Effector CD4-positive, alpha-beta T cell (primary cell): ENCODE measurements at places on chromosomes 1 and 21.

- DNase-seq, result no peak
These were observed 91.9 kb downstream of the COLGALT2 start for GRCh38 chr1:183945428-183946319.

DNA sequence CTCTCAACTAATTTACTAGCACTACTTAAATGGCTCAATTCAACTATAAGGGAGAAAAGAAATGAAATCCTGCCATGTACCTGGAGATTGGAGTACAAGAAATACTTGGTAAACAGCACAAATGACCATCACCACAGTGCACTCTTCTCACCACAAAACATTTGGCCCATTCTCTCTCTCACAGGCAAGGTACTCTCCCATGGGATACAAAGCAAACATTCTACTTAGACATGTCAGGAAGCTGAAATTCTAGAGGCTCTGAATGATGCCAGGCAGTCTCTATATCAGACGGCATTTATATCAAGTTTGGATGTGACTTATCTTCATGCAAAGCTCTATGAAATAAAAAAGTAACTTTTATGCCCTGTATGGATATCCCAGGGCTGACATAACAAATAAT, 72.5 kb downstream of the DPT start:
- no peak for DNase-seq

GRCh38 chr1:63320022-63320721, 2.2 kb upstream of the FOXD3 start:
- DNase-seq, result no peak

DNA sequence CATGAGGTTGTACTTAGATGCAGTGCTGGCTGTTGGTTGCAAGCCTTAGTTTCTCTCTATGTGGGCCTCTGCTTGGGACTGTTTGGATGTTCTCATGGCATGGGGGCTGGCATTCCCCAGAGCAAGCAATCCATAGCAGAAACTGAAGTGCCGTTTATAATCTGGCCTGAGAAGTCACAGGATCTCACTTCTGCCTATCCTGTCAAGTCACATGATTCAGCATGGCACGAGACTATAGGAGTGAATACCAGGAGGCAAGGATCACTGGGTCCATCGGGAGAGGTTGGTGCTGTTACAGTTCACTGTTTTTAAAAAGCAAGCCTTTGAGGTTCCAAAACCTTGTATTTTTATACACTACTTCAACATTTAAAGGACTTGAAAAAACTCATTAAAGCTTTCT, 16.7 kb downstream of the COLGALT2 start:
- no peak for DNase-seq

- DNase-seq, result no peak
These were observed 17.7 kb downstream of the METTL13 start for GRCh38 chr1:171799166-171799565.

- DNase-seq, result no peak
These were observed 16.7 kb downstream of the C1orf174 start for GRCh38 chr1:3883194-3883925.

DNA sequence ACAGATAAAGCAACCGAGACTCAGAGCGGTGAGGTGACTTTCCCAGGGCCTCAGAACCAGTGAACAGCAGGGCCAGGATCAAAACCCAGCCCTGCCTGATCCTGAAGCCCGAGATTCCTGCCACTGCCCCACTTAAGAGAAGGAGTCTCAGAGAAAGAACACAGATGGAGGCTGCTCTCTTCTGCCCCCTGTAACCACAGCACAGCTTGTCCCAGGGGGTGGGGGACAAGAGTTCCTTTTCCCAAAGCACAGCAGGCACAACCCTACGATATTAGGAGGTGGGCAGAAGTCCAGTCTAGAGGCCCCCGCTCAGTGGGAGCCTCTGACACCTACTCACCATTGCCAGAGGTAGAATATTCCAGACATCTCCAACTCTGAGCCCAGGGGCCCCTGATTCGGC, 24.0 kb upstream of the VWA5B1 start:
- no peak for DNase-seq

- DNase-seq, result peak; percentile 44
These were observed 34.8 kb downstream of the ACOT7 start for GRCh38 chr1:6358757-6359201.

GRCh38 chr1:35590476-35591040, 17.4 kb downstream of the TFAP2E start:
- DNase-seq, result no peak
